Tibial nerve (tissue), 4 donors: ENCODE measurements at places on chromosomes 1 and 21.

- no peaks in the 10 kb centered on the region for H3K36me3 ChIP-seq
- DNase-seq = no peak
- no peak overlapping the region for H3K4me3 ChIP-seq
- no peaks in the 10 kb centered on the region for H3K27me3 ChIP-seq
- H3K4me1 ChIP-seq = no peaks in the 10 kb centered on the region
Measured at GRCh38 chr1:234316937-234317336, 56.3 kb upstream of the COA6 start.

GRCh38 chr1:229784834-229785233, 158.8 kb downstream of the URB2 start:
- no peaks in the 10 kb centered on the region for H3K4me1 ChIP-seq
- no peaks in the 10 kb centered on the region for H3K36me3 ChIP-seq
- no peak overlapping the region for H3K27ac ChIP-seq
- no peak for DNase-seq

DNA sequence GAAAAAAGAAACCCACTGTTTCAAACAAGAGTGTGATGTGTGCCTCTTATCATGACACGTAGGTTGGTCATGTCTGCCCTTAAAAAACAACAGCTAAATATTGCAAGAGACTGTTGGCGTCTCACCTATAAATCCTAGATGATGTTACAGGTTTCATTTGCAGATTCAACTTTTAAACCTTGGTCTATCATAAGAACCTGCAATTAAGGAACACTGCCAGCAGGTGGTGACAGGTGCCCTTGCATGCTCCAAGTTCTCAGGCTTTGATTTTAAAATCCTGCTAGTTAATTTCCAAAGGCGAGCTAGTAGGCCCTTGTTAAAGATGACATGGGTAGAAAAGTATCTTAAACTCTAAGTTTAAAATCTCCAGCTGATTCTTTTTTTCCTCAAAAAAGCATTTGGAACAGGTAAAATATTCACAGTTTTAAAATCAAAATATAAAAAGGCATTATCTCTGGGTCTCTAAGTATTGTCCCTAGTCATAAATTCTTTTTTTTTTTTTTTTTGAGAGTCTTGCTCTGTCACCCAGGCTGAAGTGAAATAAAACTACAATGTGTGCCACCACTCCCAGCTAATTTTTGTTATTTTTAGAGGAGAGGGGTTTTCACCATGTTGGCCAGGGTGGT, 39.1 kb downstream of the CLSTN1 start:
- DNase-seq = no peak
- H3K36me3 ChIP-seq = no peaks in the 10 kb centered on the region
- no peaks in the 10 kb centered on the region for H3K27me3 ChIP-seq
- H3K4me1 ChIP-seq = no peaks in the 10 kb centered on the region
- no peak overlapping the region for H3K4me3 ChIP-seq

DNA sequence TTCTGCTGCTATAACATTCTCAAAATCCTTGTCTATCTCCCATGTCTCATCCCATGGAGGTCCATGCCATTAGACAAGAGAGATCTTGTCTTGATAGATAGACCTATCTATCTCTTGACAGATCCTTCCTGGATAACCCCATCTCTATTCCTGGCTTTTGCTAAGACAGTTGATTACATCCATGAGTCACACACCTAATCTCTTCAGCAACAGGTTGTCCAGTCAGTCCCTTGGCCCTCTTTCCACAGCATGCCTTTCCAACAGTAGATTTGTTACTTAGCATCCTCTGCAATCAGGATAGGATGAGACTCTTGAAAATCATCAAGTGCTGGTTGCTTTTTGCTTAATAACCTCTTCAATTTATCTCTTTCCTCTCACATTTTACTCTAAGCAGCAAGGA, 46.6 kb downstream of the TRMT1L start:
- H3K4me3 ChIP-seq = no peak overlapping the region
- no peaks in the 10 kb centered on the region for H3K27me3 ChIP-seq
- no peak for DNase-seq
- H3K4me1 ChIP-seq = no peaks in the 10 kb centered on the region
- no peaks in the 10 kb centered on the region for H3K36me3 ChIP-seq

DNA sequence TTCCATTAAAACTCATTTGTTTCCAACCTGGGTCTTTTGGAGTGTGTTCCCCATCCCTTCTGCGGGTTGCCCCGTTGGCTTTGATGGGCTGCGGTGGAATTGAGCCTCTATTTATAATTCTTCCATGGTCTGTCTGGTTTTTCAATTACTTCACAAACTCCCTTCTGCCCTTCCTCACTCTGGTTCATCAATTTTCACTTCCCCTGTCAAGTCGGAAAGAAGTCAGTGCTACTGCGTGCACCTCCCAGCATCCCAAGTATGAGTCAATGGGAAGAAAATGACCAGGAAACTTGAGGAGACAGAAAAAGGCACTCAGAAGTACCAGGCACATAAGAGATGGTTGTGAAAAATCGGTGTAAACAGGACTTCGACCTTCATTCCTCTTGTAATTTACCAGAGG, 126.2 kb downstream of the KAZN start:
- H3K4me3 ChIP-seq = no peak overlapping the region
- no peaks in the 10 kb centered on the region for H3K4me1 ChIP-seq
- H3K27ac ChIP-seq = no peak overlapping the region
- DNase-seq = no peak
- H3K36me3 ChIP-seq = no peaks in the 10 kb centered on the region

DNA sequence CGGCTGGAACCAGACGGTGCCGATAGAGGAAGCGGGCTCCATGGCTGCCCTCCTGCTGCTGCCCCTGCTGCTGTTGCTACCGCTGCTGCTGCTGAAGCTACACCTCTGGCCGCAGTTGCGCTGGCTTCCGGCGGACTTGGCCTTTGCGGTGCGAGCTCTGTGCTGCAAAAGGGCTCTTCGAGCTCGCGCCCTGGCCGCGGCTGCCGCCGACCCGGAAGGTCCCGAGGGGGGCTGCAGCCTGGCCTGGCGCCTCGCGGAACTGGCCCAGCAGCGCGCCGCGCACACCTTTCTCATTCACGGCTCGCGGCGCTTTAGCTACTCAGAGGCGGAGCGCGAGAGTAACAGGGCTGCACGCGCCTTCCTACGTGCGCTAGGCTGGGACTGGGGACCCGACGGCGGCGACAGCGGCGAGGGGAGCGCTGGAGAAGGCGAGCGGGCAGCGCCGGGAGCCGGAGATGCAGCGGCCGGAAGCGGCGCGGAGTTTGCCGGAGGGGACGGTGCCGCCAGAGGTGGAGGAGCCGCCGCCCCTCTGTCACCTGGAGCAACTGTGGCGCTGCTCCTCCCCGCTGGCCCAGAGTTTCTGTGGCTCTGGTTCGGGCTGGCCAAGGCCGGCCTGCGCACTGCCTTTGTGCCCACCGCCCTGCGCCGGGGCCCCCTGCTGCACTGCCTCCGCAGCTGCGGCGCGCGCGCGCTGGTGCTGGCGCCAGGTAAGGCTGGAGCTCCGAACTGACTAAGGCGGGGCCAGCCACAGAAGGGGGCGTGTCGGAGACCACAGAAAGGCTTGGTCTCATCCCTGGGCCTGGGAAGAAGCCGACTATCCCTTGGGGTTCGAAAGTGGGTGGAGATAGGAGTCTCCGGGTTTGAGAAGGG, 486 bp downstream of the SLC27A3 start:
- peak overlapping the region; percentile 86 for H3K4me3 ChIP-seq
- peak; percentile 69 for DNase-seq
- H3K27me3 ChIP-seq = no peaks in the 10 kb centered on the region
- H3K36me3 ChIP-seq = no peaks in the 10 kb centered on the region
- H3K27ac ChIP-seq = peak overlapping the region; percentile 86

DNA sequence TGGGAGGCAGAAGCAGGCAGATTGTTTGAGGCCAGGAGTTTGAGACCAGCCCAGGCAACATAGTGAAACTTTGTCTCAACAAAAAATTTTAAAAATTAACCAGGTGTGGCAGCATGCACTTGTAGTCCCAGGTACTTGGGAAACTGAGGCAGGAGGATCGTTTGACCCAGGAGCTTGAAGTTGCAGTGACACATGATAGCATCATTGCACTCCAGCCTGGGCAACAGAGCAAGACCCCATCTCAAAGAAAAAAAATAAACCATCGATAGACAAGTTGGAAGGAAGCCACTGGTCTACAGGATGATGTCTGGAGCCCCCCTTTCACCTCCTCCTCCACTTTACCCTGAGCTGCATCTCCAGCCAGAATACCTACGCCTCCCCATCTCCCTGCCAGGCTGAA, 16.5 kb downstream of the S100A6 start:
- peaks cover 5% of the 10 kb centered on the region for H3K4me1 ChIP-seq
- DNase-seq = no peak

DNA sequence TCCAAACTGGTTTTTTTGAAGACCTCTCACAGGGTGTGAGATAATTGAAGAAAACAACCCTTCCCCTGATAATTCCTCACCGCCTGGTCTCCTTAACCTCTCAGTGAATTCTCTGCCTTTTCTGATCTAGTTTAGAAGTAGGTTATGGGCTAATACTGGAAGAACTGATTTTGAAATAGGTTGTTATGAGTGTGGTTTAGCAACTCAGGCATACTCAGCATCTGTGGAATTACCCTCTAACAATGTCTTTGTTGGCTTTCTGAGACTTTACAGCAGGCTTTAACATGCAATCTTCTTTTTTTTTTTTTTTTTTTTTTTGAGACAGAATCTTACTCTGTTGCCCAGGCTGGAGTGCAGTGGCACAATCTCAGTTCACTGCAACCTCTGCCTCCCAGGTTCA, 10.3 kb upstream of the PLD5 start:
- no peaks in the 10 kb centered on the region for H3K27me3 ChIP-seq
- no peaks in the 10 kb centered on the region for H3K36me3 ChIP-seq
- no peak for DNase-seq
- H3K4me1 ChIP-seq = no peaks in the 10 kb centered on the region
- no peak overlapping the region for H3K4me3 ChIP-seq

- no peaks in the 10 kb centered on the region for H3K27me3 ChIP-seq
- no peak overlapping the region for H3K4me3 ChIP-seq
- H3K4me1 ChIP-seq = no peaks in the 10 kb centered on the region
Measured at GRCh38 chr1:87961992-87962391, 633.3 kb downstream of the LMO4 start.

GRCh38 chr1:19325958-19326747, 14.0 kb downstream of the SLC66A1 start:
- H3K36me3 ChIP-seq = peaks cover 95% of the 10 kb centered on the region
- no peak for DNase-seq
- no peak overlapping the region for H3K27ac ChIP-seq
- H3K4me3 ChIP-seq = no peak overlapping the region
- no peaks in the 10 kb centered on the region for H3K4me1 ChIP-seq
- no peaks in the 10 kb centered on the region for H3K27me3 ChIP-seq

DNA sequence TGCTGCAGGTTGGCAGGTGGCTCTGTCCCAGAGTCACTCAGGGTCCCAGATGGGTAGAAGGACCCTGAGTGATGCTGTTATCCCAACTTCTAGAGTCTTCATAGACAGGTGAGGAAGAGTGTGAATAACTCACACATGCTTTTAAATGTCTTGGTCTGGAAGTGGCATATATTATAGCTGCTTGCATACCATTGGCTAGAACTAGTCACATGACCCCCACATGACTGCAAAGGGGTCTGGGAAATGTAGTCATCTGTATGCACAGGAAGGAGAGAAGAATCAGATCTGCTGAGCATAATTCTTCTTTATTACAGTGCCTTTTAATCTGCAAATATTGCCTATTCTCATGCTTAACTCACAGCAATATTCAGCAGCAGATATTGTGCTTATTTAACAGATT, 28.2 kb upstream of the KLHDC7A start:
- no peaks in the 10 kb centered on the region for H3K27me3 ChIP-seq
- no peaks in the 10 kb centered on the region for H3K36me3 ChIP-seq
- H3K4me1 ChIP-seq = no peaks in the 10 kb centered on the region
- H3K27ac ChIP-seq = no peak overlapping the region
- no peak overlapping the region for H3K4me3 ChIP-seq

GRCh38 chr1:203162403-203162802, 13.2 kb downstream of the MYBPH start:
- no peaks in the 10 kb centered on the region for H3K36me3 ChIP-seq
- H3K4me3 ChIP-seq = no peak overlapping the region
- DNase-seq = no peak
- H3K27ac ChIP-seq = no peak overlapping the region
- no peaks in the 10 kb centered on the region for H3K27me3 ChIP-seq

GRCh38 chr1:86914601-86914997, at the start of gene HS2ST1:
Gene HS2ST1 (plus strand): TSS chr1:86914635.
- H3K4me3 ChIP-seq = peak within 1 kb of the TSS; percentile 93
- no peaks in the 10 kb centered on the region for H3K36me3 ChIP-seq
- no peaks in the 10 kb centered on the region for H3K27me3 ChIP-seq
- peak within 1 kb of the TSS; percentile 96 for H3K27ac ChIP-seq

DNA sequence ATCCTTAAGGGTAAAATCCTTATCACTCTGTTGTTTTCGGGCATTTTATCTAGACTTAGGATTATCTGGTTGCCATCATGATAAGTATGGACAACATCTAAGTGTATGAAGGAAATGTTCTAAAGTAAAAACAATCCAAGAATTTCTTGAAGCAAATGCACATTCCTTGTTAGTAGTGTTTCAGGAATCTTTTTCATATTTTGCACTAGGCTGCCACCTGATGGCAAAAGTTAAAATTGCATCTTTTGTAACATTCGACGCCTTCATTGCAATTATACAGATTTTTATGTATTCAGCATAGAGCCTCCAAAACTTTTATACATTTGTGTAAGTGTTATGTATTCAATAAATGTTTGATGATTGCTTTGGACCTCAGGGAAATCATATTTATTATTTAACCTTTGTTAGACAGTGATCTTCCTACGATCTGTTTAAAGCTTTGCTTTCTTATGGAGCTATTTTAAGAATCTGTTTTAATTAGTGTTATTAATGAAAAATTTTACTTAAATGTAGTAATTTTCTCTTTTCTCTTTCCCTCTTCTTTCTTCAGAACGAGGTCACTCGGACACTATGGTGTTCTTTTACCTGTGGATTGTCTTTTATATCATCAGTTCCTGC, 49.4 kb upstream of the KIAA1614 start:
- no peaks in the 10 kb centered on the region for H3K27me3 ChIP-seq
- peaks cover 19% of the 10 kb centered on the region for H3K4me1 ChIP-seq
- no peaks in the 10 kb centered on the region for H3K36me3 ChIP-seq
- no peak overlapping the region for H3K4me3 ChIP-seq
- no peak overlapping the region for H3K27ac ChIP-seq
- DNase-seq = no peak

DNA sequence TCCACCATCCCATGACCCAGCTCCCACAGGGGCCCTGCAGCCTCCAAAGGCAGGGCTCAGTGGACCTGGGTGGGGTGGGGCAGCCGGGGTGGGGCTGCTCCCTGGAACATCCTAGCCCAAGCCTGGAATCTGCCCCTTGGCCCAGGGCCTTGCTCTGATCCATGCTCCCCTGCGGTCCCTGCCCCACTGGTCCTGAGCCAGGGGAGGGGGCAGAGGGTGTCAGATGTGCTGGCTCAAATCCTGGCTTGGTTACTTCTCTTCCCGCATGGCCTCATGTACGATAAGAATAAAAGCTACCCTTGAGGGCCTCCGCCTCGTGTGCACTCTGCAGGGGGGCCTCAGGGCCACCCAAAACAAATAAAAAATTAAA, 819 bp downstream of the SLC25A34 start:
- H3K4me3 ChIP-seq = peak overlapping the region; percentile 5
- H3K4me1 ChIP-seq = peaks cover 10% of the 10 kb centered on the region
- H3K27ac ChIP-seq = peak overlapping the region; percentile 82

GRCh38 chr21:15495965-15496364, 233.8 kb upstream of the USP25 start:
- no peaks in the 10 kb centered on the region for H3K36me3 ChIP-seq
- no peak for DNase-seq
- no peak overlapping the region for H3K4me3 ChIP-seq
- no peaks in the 10 kb centered on the region for H3K4me1 ChIP-seq
